K562 (cell line): ENCODE measurements at places on chromosomes 13 and 19. TPM values are rescaled to one million over a fixed set of nuclear protein-coding genes. Genes with fewer than 3 reads are reported as not detected.

GRCh38 chr19:47324502-47324901, 7.5 kb upstream of the C5AR2 start:
- H3K27ac ChIP-seq = no peak overlapping the region
- H3K36me3 ChIP-seq = no peaks in the 10 kb centered on the region
- H3K4me1 ChIP-seq = peaks cover 8% of the 10 kb centered on the region; the same call in 2 of the 3 replicates

SIGLECL1 gene
- not detected in 2 replicates for polyA plus RNA-seq

DNA sequence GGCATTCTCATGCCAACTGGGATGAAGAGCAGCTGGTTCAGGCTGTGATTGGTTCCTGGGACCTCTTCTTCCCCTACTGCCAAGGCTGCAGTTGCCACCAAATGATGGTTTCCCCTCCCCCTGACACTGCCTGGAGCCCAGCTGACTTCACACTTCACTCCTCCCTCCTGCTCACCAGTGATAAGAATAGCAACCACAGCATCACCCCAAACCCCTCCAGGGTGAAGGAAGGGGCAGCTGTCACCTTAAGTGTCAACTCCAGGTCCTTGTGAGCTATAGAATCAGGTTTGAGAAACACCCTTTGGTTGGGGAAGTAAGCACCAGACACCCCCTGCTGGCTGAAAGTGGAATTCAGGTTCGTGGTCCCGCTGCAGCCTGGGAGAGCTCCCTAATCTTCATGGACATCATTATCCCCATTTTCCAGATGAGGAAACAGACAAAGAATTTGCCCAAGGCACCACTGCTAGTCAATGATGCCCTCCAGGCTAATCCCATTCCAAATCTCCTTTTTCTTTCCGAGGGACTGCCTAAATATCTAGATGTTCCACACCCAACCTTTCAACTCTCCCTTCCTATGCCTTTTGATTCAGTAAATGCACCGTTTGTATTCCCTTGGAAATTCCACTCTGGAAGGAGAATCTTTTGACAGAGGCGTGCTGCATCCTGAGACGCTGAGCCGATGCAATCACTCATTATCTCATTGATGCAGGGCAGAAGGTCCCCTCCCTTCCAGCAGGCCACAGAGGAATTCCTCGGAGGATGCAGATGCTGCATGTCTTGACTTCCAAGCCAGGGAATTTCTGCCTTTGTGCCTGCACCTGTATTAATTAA, 50.6 kb upstream of the UQCRFS1 start:
- H3K4me3 ChIP-seq = no peak overlapping the region
- peak; percentile 63 for DNase-seq
- peaks cover 5% of the 10 kb centered on the region; the same call in 1 of the 3 replicates for H3K27me3 ChIP-seq
- H3K4me1 ChIP-seq = no peaks in the 10 kb centered on the region
- no peak overlapping the region for H3K27ac ChIP-seq

ERF gene
- 54.9 and 62.2 TPM in 2 replicates for polyA plus RNA-seq

GRCh38 chr19:55229145-55229788, 704 bp upstream of the TMEM86B start:
- H3K36me3 ChIP-seq = peaks cover 83% of the 10 kb centered on the region
- H3K4me3 ChIP-seq = no peak overlapping the region
- H3K4me1 ChIP-seq = no peaks in the 10 kb centered on the region
- H3K27ac ChIP-seq = no peak overlapping the region
- H3K27me3 ChIP-seq = no peaks in the 10 kb centered on the region
- DNase-seq = no peak

DNA sequence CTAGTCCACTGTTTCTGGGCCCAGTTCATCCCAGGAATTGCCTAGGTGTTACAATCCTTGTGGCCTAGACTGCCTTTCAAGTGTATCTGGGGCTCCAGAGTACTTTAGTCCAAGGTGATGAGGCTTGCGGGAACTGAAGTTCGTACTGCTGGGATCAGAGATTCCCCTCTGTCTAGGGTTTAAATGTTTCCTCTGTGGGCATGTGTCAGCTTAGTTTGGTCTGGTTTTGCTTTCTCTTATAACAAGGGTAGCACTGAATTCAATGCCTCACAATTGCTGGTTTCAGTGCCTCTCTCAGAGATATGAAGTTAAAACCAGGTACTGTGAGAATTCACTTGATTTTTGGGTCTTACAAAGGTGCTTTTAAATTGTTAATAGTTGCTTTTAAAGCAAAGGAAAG, 30.8 kb downstream of the RGCC start:
- no peak for DNase-seq
- H3K27ac ChIP-seq = no peak overlapping the region
- no peaks in the 10 kb centered on the region for H3K4me1 ChIP-seq
- H3K36me3 ChIP-seq = no peaks in the 10 kb centered on the region
- H3K4me3 ChIP-seq = no peak overlapping the region

DNA sequence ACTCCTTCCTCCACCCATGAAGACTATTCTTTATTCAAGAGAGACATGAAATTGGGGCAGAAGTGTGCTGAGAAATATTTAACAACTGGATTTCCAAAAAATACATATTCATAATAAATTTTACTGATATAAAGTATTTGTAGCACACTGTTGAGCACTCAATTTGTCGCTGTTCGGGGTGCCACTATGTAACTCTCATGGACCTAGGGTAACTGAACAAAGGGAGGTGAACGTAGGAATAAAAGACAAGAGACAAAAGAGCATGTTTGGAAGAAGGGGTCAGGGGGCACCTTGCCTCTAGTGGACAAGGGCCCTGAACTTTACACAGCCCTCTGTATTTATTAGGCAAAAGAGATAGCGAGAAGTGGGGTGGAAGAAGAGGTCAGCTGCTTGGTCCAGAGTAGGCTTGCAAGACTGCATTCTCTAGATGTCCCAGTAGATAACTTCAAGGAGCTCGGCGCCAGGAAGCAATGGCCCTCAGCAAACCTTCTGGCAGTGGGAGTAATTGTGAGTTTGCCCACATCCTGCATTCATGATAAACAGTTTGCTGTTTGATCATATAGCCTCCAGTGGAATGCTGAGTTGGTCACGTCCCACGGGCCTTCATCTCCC, 4.5 kb upstream of the ZNF175 start:
- no peaks in the 10 kb centered on the region for H3K27me3 ChIP-seq
- H3K27ac ChIP-seq = peak overlapping the region; percentile 59; the same call in 2 of the 3 replicates
- peaks cover 14% of the 10 kb centered on the region; the same call in 1 of the 2 replicates for H3K4me1 ChIP-seq
- no peak for DNase-seq
- H3K4me3 ChIP-seq = no peak overlapping the region

- H3K4me1 ChIP-seq = peaks cover 20% of the 10 kb centered on the region; the same call in 2 of the 3 replicates
- peaks cover 25% of the 10 kb centered on the region for H3K36me3 ChIP-seq
- H3K4me3 ChIP-seq = no peak overlapping the region
- DNase-seq = no peak
- no peak overlapping the region for H3K27ac ChIP-seq
Measured at GRCh38 chr19:10651851-10652250, 2.3 kb upstream of the ILF3 start.

GRCh38 chr13:101959016-101959415, 442.8 kb downstream of the FGF14 start:
- H3K27ac ChIP-seq = no peak overlapping the region
- H3K4me3 ChIP-seq = no peak overlapping the region
- H3K27me3 ChIP-seq = no peaks in the 10 kb centered on the region
- no peak for DNase-seq
- H3K36me3 ChIP-seq = no peaks in the 10 kb centered on the region

GRCh38 chr19:55116232-55116858, 1.1 kb downstream of the PPP1R12C start:
- H3K4me1 ChIP-seq = peaks cover 38% of the 10 kb centered on the region
- DNase-seq = peak; percentile 50
- H3K4me3 ChIP-seq = peak overlapping the region; percentile 89
- H3K36me3 ChIP-seq = peaks cover 29% of the 10 kb centered on the region; the same call in 2 of the 3 replicates
- no peaks in the 10 kb centered on the region for H3K27me3 ChIP-seq

- H3K36me3 ChIP-seq = peaks cover 85% of the 10 kb centered on the region; the same call in 2 of the 3 replicates
- H3K4me3 ChIP-seq = no peak overlapping the region
- DNase-seq = peak; percentile 48
Measured at GRCh38 chr19:10820173-10820572, 15.8 kb downstream of the TMED1 start.

DNA sequence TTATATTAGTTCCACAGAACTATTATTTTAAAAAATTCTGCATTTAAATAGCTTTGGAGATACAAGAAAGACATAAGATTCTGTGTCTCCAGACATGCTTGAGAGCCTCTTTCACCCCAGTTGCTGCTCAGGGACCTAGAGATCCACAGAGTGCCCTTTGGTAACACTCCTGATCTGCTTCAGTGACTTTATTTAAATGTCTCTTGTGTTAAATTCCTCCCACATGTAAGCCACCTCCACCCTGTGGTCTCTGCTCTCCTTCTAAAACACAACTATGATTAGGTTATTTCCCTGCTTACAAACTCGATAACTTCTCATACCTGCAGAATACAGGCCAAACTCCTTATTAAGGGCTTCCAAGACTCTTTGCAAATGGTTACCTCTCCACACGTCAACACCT, 141.0 kb downstream of the RFC3 start:
- no peak overlapping the region for H3K27ac ChIP-seq
- no peaks in the 10 kb centered on the region for H3K4me1 ChIP-seq
- H3K27me3 ChIP-seq = no peaks in the 10 kb centered on the region
- H3K36me3 ChIP-seq = no peaks in the 10 kb centered on the region

TRAPPC5 gene
- polyA plus RNA-seq = 45.2 and 53.1 TPM in 2 replicates

MAMSTR gene
- polyA plus RNA-seq = 0.84 and 0.91 TPM in 2 replicates

GRCh38 chr13:112453207-112453829, 77.2 kb downstream of the SPACA7 start:
- DNase-seq = no peak
- no peak overlapping the region for H3K4me3 ChIP-seq

GRCh38 chr13:44364345-44365000, 9.2 kb upstream of the SERP2 start:
- H3K27me3 ChIP-seq = no peaks in the 10 kb centered on the region
- no peak for DNase-seq
- no peaks in the 10 kb centered on the region for H3K36me3 ChIP-seq
- no peak overlapping the region for H3K4me3 ChIP-seq
- peaks cover 19% of the 10 kb centered on the region; the same call in 2 of the 3 replicates for H3K4me1 ChIP-seq

DNA sequence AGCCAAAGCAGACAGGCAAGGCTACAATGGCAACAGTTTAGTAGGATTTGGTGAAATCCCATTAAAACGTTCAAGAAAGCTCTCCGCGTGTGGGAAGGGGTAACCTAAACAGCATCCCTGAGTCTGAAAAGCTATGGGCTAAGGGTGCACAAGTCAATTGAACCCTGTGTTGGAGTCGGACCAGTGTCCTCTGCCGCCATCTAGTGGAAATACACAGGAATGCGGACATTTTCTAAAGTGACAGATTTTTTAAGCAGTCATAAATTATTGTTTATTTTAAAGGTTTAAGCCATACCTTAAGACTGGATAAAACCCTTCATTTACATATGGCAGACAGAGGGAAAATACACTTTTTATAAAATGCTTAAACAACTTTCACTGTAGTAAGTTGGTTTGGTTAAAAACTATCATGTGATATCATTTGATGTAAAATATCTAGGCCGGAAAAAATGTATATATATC, 26.5 kb upstream of the LSM14A start:
- no peaks in the 10 kb centered on the region for H3K4me1 ChIP-seq
- no peak overlapping the region for H3K27ac ChIP-seq
- H3K36me3 ChIP-seq = no peaks in the 10 kb centered on the region
- peak; percentile 66 for DNase-seq
- no peaks in the 10 kb centered on the region; the same call in 1 of the 2 replicates for H3K27me3 ChIP-seq

GRCh38 chr13:23656637-23657371, 86.6 kb downstream of the TNFRSF19 start:
- H3K4me1 ChIP-seq = no peaks in the 10 kb centered on the region
- H3K27ac ChIP-seq = no peak overlapping the region
- no peaks in the 10 kb centered on the region for H3K36me3 ChIP-seq
- H3K4me3 ChIP-seq = no peak overlapping the region
- H3K27me3 ChIP-seq = peaks cover 6% of the 10 kb centered on the region
- no peak for DNase-seq

DNA sequence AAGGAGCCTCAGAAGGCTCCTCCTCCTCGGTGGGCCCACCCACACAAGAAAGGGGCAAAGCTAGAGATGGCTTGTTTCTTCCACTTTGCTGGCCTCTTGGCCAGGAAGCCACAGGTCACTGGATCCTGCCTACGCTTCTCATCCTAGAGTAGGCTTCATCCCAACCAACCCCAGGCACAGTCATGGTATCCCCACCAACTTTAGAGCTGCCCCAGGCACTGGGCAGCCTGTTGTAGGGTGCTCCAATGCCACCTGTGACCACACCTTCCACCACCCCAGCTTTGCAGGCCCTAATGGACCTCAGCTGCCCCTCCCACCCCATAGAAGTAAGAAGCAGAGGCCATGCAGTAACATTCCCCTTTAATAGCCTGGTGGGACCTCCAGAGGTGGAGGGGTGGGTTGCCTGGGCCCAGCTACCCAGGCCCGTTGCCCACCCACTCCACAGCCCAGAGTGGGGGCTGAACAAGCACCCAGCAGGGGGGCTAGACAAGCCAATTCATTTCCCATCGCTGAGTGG, 522 bp upstream of the CHMP2A start:
- DNase-seq = no peak

DNA sequence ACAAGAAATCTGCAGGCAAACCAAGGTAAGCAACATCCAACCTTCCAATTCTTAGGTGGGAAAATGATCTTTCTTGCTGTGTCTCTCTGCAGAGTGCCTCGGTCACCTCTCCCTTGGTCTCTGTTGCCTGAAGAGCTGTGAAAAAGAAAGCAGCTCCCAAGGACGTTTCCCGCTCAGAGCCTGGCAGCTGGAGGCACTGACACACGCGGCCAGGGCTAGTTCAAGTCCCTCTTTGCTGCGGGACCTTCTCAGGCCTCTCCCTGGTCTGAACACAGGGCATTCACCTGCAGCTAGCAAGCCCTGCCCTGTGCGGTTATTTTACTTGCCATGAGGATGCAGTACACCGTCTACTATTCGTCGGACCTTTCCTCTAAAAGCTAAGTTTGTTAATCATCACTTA, 3.8 kb downstream of the MED26 start:
- H3K4me1 ChIP-seq = peaks cover 8% of the 10 kb centered on the region; the same call in 2 of the 3 replicates
- H3K27me3 ChIP-seq = no peaks in the 10 kb centered on the region
- peaks cover 48% of the 10 kb centered on the region for H3K36me3 ChIP-seq
- no peak overlapping the region for H3K4me3 ChIP-seq
- no peak for DNase-seq
- no peak overlapping the region for H3K27ac ChIP-seq

KCNRG gene
- 0.46 and 0.50 TPM in 2 replicates for polyA plus RNA-seq

DNA sequence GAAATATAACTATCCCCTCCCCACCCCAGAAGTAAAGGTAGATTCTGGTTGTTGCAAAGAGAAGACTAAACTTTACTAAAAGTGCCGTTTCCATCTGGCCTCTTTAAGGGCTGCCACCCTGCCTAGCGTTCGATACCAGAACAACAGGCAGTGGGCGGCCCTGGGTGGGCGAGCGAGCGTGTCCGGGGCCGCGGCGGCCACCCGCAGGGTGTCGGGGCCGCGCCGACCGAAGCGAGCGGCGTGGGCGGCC, 2.6 kb downstream of the FGF9 start:
- no peak for DNase-seq
- no peak overlapping the region for H3K4me3 ChIP-seq
- H3K36me3 ChIP-seq = no peaks in the 10 kb centered on the region

NRTN gene
- 2.4 and 4.0 TPM in 2 replicates for polyA plus RNA-seq

- no peaks in the 10 kb centered on the region for H3K36me3 ChIP-seq
- no peak for DNase-seq
- no peak overlapping the region for H3K27ac ChIP-seq
- no peak overlapping the region for H3K4me3 ChIP-seq
Measured at GRCh38 chr13:111622051-111622531, 301.6 kb downstream of the TEX29 start.

- no peak for DNase-seq
- no peaks in the 10 kb centered on the region for H3K27me3 ChIP-seq
- H3K36me3 ChIP-seq = no peaks in the 10 kb centered on the region
- H3K27ac ChIP-seq = no peak overlapping the region
Measured at GRCh38 chr13:84864341-84864740, 934.9 kb downstream of the SLITRK6 start.
